ENCODE measurements at places on chromosomes 5 and 9. TPM values are rescaled to one million over a fixed set of nuclear protein-coding genes. Genes with fewer than 3 reads are reported as not detected.

The AFAP1L1 gene
- not detected for total RNA-seq

The BAAT gene
- total RNA-seq: not detected

The PCDHGA8 gene
- 0.07 TPM for total RNA-seq

The MYO10 gene
- not detected for total RNA-seq

The BSPRY gene
- total RNA-seq: 11.4 TPM

The YTHDC2 gene
- 27.8 TPM for total RNA-seq

Data from T-helper 1 cell treated with Interleukin-12 subunit alpha and Interleukin-12 subunit beta and Interleukin-4 antibody, amounts not matched to agents 30 ng/mL and 1 ng/mL, for 36 hours (primary cell).